T-helper 9 cell (primary cell): ENCODE measurements at places on chromosomes 6 and 20.

- no peak for DNase-seq
Measured at GRCh38 chr6:56954403-56955170, at the start of gene BEND6. Gene BEND6, plus strand, starts transcription at chr6:56955107. Its CDS starts 26,704 bp downstream, at chr6:56981811.

GRCh38 chr20:44856442-44856841, 29.1 kb upstream of the YWHAB start:
- DNase-seq: no peak

- DNase-seq: no peak
Measured at GRCh38 chr20:25534845-25535244, 50.5 kb downstream of the NINL start.

- DNase-seq: no peak
Measured at GRCh38 chr20:47576516-47577033, 74.9 kb downstream of the NCOA3 start.

DNA sequence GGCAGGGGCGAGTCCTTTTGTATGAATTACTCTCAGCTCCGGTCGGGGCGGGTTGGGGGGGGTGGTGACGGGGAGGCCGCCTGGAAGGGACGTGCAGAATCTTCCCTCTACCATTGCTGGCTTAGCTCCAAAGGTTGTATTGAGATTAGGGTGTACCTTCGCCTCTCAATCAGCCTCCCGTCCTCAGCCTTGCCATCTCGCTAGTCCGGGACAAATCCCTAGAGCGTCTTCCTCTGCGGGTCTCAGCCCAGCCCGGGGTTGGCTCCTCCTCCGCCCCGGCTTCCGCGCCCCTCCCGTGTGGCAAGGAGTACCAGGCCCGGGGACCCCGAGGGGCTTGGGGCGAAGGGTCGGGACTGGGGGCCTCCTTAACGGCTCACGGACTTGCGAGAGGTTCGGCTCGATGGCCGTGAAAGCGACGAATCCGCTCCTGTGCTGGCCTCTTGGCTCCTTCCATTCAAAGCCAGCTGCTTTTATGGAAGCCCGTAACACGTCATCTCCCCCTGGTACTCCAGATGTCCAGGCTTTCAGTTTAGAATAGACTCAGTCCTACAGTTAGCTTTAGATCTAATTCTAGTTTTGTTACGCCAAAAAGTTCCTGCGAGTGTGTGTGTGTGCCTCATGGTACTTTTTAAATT, 636 bp upstream of the EEF1A1 start:
- DNase-seq: peak; percentile 59

DNA sequence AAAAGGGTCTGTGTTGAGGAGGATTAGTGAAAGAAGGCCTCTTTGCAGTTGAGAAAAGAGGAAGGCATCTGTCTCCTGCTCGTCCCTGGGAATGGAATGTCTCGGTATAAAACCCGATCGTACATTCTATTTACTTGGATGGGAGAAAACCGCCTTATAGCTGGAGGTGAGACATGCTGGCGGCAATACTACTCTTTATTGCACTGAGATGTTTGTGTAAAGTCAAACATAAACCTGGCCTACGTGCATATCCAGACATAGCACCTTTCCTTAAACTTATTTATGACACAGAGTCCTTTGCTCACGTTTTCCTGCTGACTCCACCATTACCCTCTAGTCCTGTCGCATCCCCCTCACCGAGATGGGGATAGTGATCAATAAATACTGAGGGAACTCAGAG, 4.5 kb downstream of the TDP2 start:
- no peak for DNase-seq

- DNase-seq: no peak
Measured at GRCh38 chr20:57695940-57696339, 13.9 kb downstream of the PMEPA1 start.

DNA sequence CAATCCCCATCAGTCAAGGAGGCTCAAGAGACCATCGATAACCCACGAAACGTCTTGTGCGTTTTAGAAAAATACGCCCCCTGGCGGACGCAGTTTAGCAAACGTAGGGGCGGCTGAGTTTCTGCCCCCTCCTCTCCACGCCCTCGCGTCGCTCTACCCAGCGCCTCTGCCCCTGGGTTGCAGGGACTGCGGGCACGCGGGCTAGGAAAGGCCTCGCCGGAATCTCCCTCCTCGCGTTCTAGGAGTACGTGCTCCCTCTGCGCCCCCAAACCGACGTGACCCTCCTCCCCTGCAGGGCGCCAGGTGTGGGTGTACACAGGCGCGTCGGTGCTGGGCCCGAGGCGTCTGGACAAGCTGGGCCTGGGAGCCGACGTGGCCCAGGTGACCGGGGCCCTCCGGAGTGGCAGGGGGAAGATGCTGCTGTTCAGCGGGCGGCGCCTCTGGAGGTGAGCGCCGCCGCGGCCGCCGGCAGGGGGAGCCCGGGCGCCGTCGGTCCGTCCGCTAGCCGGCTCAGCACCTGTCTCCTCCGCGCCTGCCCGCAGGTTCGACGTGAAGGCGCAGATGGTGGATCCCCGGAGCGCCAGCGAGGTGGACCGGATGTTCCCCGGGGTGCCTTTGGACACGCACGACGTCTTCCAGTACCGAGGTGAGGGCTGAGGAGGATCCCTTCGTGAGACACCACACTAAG, 5.3 kb downstream of the MMP9 start:
- DNase-seq: peak; percentile 64

DNA sequence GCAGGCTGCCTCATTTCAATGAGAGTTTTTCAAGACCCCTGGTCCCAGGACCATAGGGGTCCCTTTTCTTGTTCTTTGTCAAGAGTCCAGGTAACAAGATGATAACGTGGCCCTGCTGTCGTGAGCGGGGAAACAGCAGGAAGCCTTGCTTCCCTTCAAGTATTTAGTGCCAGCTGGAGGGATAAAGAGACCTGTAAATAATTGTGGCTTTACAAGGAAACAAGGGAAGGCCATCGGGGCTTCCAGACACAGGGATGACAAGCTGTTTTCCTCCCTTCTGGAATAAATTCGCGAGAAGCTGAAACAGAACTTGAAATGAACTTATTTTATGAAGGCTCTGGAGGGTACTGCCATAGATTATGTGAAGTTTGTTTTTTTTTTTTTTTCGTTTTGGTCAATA, 163.2 kb downstream of the SYNDIG1 start:
- DNase-seq: no peak

GRCh38 chr6:103893141-103893581, 966.6 kb downstream of the HACE1 start:
- no peak for DNase-seq

DNA sequence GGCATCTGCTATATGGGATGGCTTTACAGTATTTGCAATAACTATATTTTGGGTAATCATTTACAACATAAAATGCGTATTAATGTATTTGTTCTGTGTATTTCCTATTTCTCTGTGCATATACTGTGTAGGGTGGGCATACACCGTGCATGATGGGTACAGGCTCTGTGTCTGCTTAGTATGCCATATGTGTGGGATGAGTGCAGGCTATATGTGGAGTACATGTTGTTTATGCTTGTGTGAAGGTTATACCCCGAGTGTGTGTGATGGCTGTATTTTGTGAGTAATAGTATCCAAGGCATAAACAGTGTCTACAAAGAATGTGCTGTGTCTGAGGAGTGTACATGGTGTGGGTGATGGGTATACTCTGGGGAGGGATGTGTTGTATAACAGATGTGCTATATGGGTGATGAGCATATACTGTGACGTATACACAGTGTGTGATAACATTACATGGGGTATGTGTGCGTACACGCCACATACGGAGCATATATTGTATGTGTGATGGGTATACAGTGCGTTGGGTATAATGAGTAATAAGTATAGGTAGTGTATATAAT, 52.7 kb downstream of the CPXM1 start:
- DNase-seq: no peak

GRCh38 chr6:131761060-131761761, 46.6 kb upstream of the ENPP1 start:
- no peak for DNase-seq

GRCh38 chr6:151044465-151045441, 179.3 kb downstream of the MTHFD1L start:
- DNase-seq: no peak

- DNase-seq: no peak
Measured at GRCh38 chr6:148869585-148869984, 122.8 kb downstream of the UST start.

DNA sequence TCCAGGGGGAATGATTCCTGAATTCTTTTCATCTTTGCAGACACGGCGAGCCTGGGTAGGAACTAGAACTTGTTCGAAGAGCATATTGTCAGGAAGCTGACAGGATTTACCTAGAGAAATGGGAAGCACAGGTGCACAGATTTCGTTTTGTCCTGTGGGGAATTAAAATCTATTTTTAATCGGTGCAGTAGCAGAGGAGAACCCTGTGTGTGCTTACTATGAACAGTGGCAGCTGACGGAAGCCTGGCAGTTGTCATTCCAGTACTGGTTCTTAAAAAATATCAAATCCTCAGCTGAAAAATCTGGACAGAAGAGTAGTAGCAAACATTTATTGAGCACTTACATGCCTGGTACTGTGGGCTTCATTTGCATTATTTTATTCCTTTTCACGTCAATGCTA, 609.0 kb downstream of the QKI start:
- no peak for DNase-seq

- no peak for DNase-seq
Measured at GRCh38 chr6:154852687-154853086, 119.5 kb downstream of the SCAF8 start.

DNA sequence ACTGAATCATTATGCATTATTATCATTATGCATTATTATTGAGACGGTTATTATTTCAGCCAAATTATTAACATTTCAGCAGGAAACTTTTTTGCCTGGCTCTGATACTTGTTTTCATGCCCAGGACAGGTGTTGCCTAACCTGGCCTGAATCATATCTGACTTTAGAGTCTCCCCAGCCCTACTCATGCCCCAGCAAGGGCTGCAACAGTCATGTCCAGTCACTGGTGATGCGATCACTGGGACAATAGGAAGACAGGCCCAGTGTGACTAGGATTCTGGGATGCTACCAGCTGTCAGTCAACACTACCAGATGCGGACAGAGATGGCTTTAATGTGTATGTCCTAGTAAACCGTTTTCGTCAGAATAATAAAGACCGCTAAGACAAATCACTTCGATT, 285.0 kb downstream of the KHDC1L start:
- no peak for DNase-seq

- DNase-seq: no peak
Measured at GRCh38 chr6:125831659-125832058, 40.9 kb downstream of the NCOA7 start.

DNA sequence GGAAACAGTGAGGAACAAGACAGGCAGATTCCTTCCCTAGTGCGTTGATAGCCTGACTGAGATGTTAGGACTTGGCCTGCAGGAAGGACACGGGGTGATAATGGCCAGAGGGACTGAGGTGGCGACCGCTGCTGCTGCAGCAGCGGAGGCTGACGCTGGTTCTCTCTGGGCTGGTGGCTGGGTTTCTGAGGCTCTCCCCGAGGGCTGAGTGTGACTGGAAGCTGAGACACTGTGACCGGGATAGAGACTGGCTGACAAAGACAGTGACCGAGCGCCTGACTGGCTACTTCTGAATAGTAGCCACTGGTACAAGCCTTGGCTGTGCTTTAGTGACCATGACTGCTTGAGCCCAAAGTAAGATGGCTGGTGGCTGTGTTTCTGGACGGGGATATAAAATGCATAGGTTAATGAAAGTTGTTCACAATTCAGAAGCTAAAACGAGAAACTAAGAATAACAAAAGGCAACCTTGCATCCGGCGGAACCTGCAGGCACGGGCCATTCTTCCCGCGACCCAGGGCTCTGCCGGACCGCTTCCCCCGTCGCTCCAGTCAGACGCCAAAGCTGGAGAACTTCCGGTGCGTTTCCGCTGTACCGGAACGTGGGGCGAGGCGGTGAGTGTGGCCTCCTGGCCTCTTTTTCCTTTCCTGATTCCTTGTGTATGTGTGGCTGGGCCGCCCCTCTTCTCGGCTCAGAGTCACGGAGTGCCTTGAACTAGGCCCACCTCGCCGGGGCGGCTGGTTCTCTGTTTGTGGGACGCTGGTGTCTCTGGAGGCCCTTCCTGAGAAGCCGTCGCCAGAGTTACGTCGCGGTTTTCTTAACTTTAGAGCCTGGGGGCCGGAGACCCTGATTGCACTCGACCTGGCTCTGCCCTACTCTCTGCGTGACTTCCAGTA, at the start of gene AAR2:
Gene AAR2, plus strand, starts transcription at position 587 of the 894 bp plus-strand sequence. CDS start 3,391 bp downstream, outside the sequence.
- DNase-seq: peak; percentile 57

DNA sequence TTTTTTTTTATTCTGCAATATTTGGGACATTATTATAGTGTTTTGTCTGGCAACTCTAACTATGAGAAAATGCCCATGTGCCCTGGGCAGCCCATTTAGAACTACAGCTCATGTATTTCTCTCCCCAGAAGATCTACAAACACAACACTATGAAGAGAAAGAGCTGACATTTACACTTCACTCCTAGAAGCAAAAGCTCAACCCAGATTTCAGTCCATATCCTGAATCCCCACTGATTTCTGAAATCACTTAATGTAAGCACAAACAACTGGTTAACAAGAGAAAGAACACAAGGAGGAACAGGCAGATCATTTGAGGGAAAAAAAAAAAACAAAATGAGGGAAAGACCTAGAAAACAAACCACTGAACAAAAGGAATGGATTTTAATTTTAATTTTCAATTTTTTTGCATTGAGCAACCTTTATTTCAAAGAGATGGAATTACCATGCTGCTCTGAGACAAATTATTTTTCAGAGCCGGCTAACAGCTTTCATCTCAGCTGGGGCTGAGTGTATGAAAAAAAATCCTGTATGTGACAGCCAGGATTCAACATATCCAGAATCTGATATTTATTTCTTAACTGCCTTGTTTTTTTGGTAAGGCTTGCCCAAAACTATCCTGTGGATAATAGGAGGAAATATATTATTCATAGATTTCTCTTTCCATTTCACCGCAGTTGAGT, 32.5 kb downstream of the KIAA0319 start:
- no peak for DNase-seq

DNA sequence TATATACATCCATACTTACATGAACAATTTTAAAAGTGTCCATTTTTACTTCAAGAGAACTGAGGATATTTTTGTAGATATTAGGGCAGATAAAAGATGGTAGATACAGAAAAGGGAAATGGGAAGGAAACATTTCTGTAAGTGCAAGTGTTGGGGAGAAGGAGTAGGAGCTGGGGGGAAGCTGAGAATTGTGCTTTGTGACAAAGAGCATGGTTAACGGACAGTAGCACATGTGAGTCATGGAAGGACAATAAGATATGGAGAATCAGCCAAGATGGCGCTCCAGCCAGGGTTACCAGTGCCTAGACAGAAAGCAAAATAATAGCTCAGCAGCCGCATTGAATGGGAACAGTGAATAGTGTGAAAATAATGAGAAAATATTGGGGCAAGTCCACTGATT, 12.7 kb upstream of the HLA-DRB1 start:
- no peak for DNase-seq

DNA sequence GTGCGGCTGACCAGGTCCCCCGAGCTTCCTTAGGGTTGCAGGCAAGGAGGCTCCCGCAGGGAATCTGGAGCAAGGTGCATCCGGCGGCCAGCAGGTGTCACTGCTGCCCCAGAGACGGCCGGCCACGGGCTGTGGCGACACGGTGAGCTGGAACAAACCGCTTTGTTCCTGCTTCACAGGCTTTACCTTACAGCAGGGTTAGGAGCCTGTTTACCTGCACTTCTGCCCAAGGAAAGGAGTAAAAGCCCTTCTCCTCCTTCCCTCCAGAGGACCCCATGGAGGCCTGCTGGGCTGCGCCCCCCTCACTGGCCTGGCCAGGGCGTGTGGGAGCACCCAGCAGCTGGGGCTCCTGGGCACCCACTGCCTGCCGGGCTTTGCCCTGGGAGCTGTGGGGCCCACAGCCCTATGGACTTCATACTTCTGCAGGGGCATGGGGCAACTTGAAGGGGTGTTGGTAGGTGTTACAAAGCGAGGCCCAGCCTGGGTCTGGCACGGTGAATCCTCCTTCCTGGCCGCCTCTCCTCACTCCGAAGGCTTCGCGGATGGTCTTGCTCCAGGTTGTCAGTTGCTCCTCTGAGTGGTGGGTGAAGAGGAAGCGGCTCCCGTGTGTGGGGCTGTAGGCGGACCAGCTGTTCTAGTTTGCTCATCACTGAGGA, 88.4 kb downstream of the CDC5L start:
- DNase-seq: peak; percentile 62
